ENCODE measurements at places on chromosomes 16 and 17. TPM values are rescaled to one million over a fixed set of nuclear protein-coding genes. Genes with fewer than 3 reads are reported as not detected.

- H3K27me3 ChIP-seq: no peaks in the 10 kb centered on the region
- no peak overlapping the region for H3K4me3 ChIP-seq
- H3K27ac ChIP-seq: no peak overlapping the region
- no peak for DNase-seq
- H3K36me3 ChIP-seq: no peaks in the 10 kb centered on the region
Observed at GRCh38 chr17:66950886-66951604, 13.5 kb upstream of the CACNG4 start.

GRCh38 chr17:77341069-77341541, 200.3 kb downstream of the SEC14L1 start:
- no peaks in the 10 kb centered on the region for H3K36me3 ChIP-seq
- H3K27me3 ChIP-seq: no peaks in the 10 kb centered on the region
- no peak for DNase-seq
- no peaks in the 10 kb centered on the region for H3K4me1 ChIP-seq
- no peak overlapping the region for H3K27ac ChIP-seq

DNA sequence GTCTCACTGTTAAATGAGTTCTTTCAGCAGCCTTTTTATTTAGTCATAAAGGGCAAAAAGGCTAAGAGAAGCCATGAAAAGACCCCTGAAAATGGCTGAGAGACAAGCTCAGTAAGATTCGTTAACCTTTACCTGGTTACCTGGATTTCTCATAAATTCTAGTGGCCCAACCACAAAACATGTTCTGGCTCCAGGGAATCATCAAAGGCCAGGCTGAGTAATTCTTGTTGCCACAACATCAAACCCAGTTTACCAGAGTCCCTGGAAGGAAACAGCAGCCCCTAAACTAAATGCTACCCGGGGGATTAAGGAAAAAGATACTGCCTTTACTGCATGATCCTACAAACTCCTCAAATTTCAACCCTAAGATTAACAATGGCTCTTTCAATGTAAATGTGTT, 15.8 kb downstream of the CYTH1 start:
- no peak overlapping the region for H3K4me3 ChIP-seq
- no peaks in the 10 kb centered on the region for H3K36me3 ChIP-seq
- no peak for DNase-seq
- peaks cover 16% of the 10 kb centered on the region for H3K4me1 ChIP-seq

DNA sequence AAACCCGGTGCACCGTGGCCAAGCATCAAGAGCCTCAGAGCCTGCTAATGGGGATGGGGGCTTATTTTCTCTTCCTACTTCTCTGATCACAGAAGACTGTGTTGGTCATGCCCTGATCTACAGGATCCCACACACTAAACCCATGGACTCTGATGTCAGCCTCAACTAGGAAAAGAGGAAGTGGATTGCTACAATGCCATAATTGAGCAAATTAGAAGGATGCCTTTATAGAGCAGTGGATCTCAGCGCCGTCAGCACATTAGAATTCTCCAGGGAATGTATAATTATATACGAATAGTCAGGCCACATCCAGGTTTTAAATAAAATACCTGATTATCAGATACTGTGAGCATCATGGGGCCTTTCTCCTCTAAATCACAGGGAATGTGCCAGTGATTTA, 64.8 kb downstream of the VAT1L start:
- H3K4me3 ChIP-seq: no peak overlapping the region
- H3K27me3 ChIP-seq: no peaks in the 10 kb centered on the region
- no peak overlapping the region for H3K27ac ChIP-seq

ALOX12B gene
- total RNA-seq: 0.31 TPM

GRCh38 chr17:43880420-43880991, 26.8 kb downstream of the MPP2 start:
- DNase-seq: peak; percentile 79
- H3K4me3 ChIP-seq: no peak overlapping the region
- no peaks in the 10 kb centered on the region for H3K36me3 ChIP-seq
- no peaks in the 10 kb centered on the region for H3K27me3 ChIP-seq
- H3K4me1 ChIP-seq: no peaks in the 10 kb centered on the region

MYH11 gene
- total RNA-seq: 8.5 TPM

ZNF597 gene
- total RNA-seq: 1.2 TPM

GRCh38 chr17:54608634-54609155, 292.0 kb upstream of the TOM1L1 start:
- H3K36me3 ChIP-seq: no peaks in the 10 kb centered on the region
- no peak overlapping the region for H3K27ac ChIP-seq
- DNase-seq: no peak
- H3K4me3 ChIP-seq: no peak overlapping the region
- no peaks in the 10 kb centered on the region for H3K27me3 ChIP-seq
- no peaks in the 10 kb centered on the region for H3K4me1 ChIP-seq

FN3K gene
- 14.4 TPM for total RNA-seq

- DNase-seq: no peak
- H3K4me3 ChIP-seq: no peak overlapping the region
- H3K4me1 ChIP-seq: no peaks in the 10 kb centered on the region
- H3K27me3 ChIP-seq: no peaks in the 10 kb centered on the region
- H3K27ac ChIP-seq: no peak overlapping the region
Observed at GRCh38 chr17:83146347-83146746, 66.9 kb downstream of the METRNL start.

GRCh38 chr16:83958846-83959565, 6.0 kb downstream of the OSGIN1 start:
- H3K36me3 ChIP-seq: peaks cover 6% of the 10 kb centered on the region
- no peak overlapping the region for H3K27ac ChIP-seq
- no peak for DNase-seq
- H3K27me3 ChIP-seq: no peaks in the 10 kb centered on the region
- H3K4me1 ChIP-seq: no peaks in the 10 kb centered on the region
- H3K4me3 ChIP-seq: no peak overlapping the region

DNA sequence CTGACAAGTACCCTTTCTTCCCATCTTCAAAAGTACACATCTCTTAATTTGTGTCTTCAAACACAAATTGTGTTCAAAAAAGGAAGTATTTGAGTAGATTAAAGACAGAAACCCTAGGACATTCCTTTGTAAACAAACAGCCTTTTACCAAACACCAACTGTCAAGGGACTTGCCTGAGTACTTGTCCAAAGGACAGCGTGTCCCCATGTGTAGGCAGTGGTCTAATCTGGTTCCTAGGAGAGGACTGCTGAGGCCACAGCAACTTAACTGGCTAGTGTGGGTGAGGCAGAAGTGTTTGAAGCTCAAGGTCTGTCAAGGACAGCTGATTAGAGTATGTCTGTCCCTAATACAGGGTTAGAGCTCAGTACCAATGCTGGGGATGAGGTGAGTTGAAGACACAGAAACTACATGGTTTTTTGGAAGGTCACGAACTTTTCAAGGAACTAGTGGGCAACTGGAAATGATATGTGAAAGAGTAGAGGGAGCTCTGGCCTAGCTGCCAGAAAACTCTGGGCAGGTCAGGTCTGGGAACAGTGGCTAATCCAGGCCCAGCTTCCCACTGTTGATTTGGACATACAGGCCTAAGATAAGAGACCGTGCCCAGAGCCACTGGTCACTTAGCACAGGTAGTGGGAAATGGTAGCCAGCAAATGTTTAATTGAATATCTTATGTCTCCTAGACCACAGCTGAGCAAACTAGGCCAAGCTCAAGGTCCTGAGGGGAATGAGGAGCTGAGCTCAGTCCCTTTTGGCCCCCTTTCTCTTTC, 10.1 kb downstream of the HMOX2 start:
- H3K27ac ChIP-seq: peak overlapping the region; percentile 27
- DNase-seq: no peak
- no peak overlapping the region for H3K4me3 ChIP-seq
- peaks cover 39% of the 10 kb centered on the region for H3K4me1 ChIP-seq
- no peaks in the 10 kb centered on the region for H3K27me3 ChIP-seq

DNA sequence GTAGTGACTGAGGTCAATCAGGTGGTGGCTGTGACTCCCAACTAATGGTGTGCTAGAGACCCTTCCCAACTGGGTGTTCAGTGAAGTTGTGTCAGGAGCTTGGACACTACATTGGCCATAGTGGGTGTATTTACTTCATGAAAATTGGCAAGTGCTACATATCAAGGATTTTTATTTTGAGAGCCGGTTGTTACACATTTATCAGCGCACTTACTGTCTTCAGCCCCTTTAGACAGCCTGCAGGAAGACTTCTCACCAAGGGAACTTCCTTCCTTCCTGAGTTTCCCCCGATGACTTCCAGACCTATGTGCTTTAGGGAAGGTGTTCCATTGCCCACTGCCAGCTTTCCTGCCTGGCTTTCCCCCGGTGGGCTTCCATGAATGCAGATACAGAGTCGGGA, 261.2 kb downstream of the CBLN1 start:
- H3K27ac ChIP-seq: no peak overlapping the region
- H3K4me1 ChIP-seq: no peaks in the 10 kb centered on the region
- no peak for DNase-seq
- no peaks in the 10 kb centered on the region for H3K36me3 ChIP-seq

OR3A3 gene
- not detected for total RNA-seq

GRCh38 chr16:81546781-81547180, 102.2 kb downstream of the CMIP start:
- no peak overlapping the region for H3K4me3 ChIP-seq
- DNase-seq: no peak
- peaks cover 4% of the 10 kb centered on the region for H3K4me1 ChIP-seq
- H3K27ac ChIP-seq: no peak overlapping the region
- no peaks in the 10 kb centered on the region for H3K36me3 ChIP-seq
- no peaks in the 10 kb centered on the region for H3K27me3 ChIP-seq

GRCh38 chr16:88617268-88618031, 20.9 kb upstream of the IL17C start:
- peaks cover 26% of the 10 kb centered on the region for H3K4me1 ChIP-seq
- no peak overlapping the region for H3K4me3 ChIP-seq
- peaks cover 7% of the 10 kb centered on the region for H3K36me3 ChIP-seq
- H3K27ac ChIP-seq: peak overlapping the region; percentile 74

- H3K27ac ChIP-seq: no peak overlapping the region
- peaks cover 14% of the 10 kb centered on the region for H3K4me1 ChIP-seq
- H3K4me3 ChIP-seq: no peak overlapping the region
- no peaks in the 10 kb centered on the region for H3K27me3 ChIP-seq
Observed at GRCh38 chr16:85187447-85187846, 75.2 kb upstream of the CIBAR2 start.

DNA sequence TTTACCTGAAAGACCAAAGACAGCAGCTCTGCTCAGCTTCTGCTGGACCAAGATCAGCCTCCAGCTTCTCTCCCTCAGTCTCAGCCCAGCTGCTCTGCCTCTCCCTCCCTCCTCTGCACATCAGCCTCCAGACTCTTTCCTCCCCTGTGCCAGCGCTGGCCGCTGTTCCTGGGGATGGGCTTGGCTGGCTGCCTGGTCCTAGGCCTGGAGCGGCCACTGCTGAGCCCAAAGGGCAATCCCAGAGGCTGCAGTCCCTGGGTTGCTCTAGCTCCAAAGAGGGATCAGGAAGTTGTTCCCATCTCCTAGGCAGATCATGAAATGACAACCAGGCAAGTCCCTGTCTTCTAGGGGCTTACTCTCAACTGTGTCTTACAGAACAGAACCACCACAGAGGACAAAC, 31.3 kb downstream of the DCUN1D3 start:
- H3K4me1 ChIP-seq: peaks cover 41% of the 10 kb centered on the region
- H3K27me3 ChIP-seq: no peaks in the 10 kb centered on the region
- peak overlapping the region; percentile 6 for H3K27ac ChIP-seq
- DNase-seq: peak; percentile 92

GRCh38 chr16:72615856-72616255, 432.1 kb downstream of the ZFHX3 start:
- H3K4me3 ChIP-seq: no peak overlapping the region
- H3K27ac ChIP-seq: no peak overlapping the region
- no peaks in the 10 kb centered on the region for H3K36me3 ChIP-seq
- DNase-seq: no peak

- H3K27ac ChIP-seq: no peak overlapping the region
- no peak overlapping the region for H3K4me3 ChIP-seq
- DNase-seq: no peak
Observed at GRCh38 chr17:69864462-69864861, 210.6 kb upstream of the KCNJ16 start.

- DNase-seq: peak; percentile 75
- no peaks in the 10 kb centered on the region for H3K27me3 ChIP-seq
- peak overlapping the region; percentile 52 for H3K27ac ChIP-seq
Observed at GRCh38 chr17:42678951-42679491, 2.2 kb upstream of the PLEKHH3 start.

- H3K36me3 ChIP-seq: no peaks in the 10 kb centered on the region
- DNase-seq: no peak
- no peak within 1 kb of the TSS for H3K4me3 ChIP-seq
- H3K27me3 ChIP-seq: no peaks in the 10 kb centered on the region
- H3K4me1 ChIP-seq: no peaks in the 10 kb centered on the region
Observed at GRCh38 chr17:64448665-64449512, at the start of gene MILR1. MILR1 (plus strand) TSS chr17:64449115; CDS start chr17:64449169, 54 bp downstream.

GRCh38 chr17:44389723-44390202, 314 bp upstream of the ITGA2B start:
- no peaks in the 10 kb centered on the region for H3K4me1 ChIP-seq
- peak; percentile 24 for DNase-seq
- H3K36me3 ChIP-seq: no peaks in the 10 kb centered on the region
- no peak overlapping the region for H3K4me3 ChIP-seq
- H3K27me3 ChIP-seq: no peaks in the 10 kb centered on the region

MYO15A gene
- 0.79 TPM for total RNA-seq

IRF8 gene
- 4.5 TPM for total RNA-seq

DNA sequence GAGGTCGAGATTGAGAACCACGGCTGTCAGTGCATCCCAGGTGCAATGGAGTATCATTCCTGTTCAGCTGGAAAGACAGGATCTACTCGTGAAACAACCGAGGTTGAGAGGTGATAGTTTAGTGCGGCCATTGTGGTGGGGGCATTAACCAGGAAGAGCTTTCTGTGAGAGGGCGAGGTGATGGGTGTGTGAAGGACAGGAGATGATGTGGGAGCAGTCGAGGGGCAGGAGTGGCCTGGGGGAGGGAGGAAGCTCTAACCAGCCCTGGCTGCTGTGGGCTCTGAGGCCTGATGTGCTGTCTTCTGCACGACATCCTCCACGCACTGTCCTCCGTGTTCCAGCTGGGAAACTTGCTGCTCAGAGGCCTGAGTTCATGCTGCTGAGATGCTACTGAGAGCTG, 22.0 kb downstream of the GOSR2 start:
- H3K27ac ChIP-seq: no peak overlapping the region
- no peak overlapping the region for H3K4me3 ChIP-seq
- no peaks in the 10 kb centered on the region for H3K4me1 ChIP-seq
- H3K36me3 ChIP-seq: peaks cover under 1% of the 10 kb centered on the region

- no peak overlapping the region for H3K27ac ChIP-seq
- no peak overlapping the region for H3K4me3 ChIP-seq
- H3K36me3 ChIP-seq: no peaks in the 10 kb centered on the region
Observed at GRCh38 chr16:77500934-77501664, 66.3 kb upstream of the ADAMTS18 start.

DNA sequence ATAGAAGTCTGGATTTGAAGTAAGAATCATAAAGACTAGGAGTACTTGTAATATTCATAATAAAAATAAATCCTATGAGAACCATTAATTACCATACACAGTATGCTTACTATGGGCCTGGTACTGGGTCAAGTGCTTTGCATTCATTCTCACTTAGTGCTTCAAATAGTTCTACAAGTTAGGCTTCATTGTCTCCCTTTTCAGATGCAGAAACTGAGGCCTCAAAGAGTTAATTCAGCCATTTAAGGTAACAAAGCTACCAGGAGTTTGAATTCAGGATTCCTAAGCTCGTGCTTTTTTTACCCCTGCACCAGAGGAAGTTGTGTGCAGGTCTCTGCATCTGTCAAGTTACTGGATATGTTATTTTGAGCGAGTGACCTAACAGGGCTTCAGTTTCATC, 1098.4 kb upstream of the EEF2KMT start:
- no peaks in the 10 kb centered on the region for H3K36me3 ChIP-seq
- no peak overlapping the region for H3K27ac ChIP-seq
- no peaks in the 10 kb centered on the region for H3K27me3 ChIP-seq
- H3K4me3 ChIP-seq: no peak overlapping the region
- no peak for DNase-seq

NPIPA2 gene
- total RNA-seq: 0.50 TPM

- no peak overlapping the region for H3K27ac ChIP-seq
- peaks cover 7% of the 10 kb centered on the region for H3K4me1 ChIP-seq
- DNase-seq: no peak
- no peak overlapping the region for H3K4me3 ChIP-seq
- H3K27me3 ChIP-seq: no peaks in the 10 kb centered on the region
Observed at GRCh38 chr16:23466162-23466885, 13.3 kb upstream of the COG7 start.

All from pancreas (tissue), 10 donors.